ENCODE measurements at places on chromosomes 2 and 18. TPM values are rescaled to one million over a fixed set of nuclear protein-coding genes. Genes with fewer than 3 reads are reported as not detected.

GRCh38 chr2:205428811-205429210, 253.5 kb upstream of the NRP2 start:
- no peaks in the 10 kb centered on the region for H3K27me3 ChIP-seq
- H3K4me1 ChIP-seq: no peaks in the 10 kb centered on the region
- H3K27ac ChIP-seq: no peak overlapping the region
- H3K4me3 ChIP-seq: no peak overlapping the region
- DNase-seq: no peak

DNA sequence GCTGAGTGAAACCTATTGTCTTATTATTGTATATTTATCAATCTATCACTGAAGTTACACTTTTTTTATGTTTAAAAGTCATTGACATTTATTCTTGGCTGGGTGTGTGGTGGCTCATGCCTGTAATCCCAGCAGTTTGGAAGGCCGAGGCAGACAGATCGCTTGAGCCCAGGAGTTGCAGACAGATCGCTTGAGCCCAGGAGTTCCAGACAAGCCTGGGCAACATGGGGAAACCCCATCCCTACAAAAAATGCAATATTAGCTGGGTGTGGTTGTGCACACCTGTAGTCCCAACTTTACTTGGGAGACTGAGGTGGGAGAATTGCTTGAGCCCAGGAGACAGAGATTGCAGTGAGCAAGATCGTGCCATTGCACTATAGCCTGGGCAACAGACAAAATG, 97.8 kb downstream of the EPC2 start:
- H3K36me3 ChIP-seq: no peaks in the 10 kb centered on the region
- H3K4me3 ChIP-seq: no peak overlapping the region
- peaks cover 17% of the 10 kb centered on the region for H3K4me1 ChIP-seq
- no peaks in the 10 kb centered on the region for H3K27me3 ChIP-seq
- no peak for DNase-seq

DNA sequence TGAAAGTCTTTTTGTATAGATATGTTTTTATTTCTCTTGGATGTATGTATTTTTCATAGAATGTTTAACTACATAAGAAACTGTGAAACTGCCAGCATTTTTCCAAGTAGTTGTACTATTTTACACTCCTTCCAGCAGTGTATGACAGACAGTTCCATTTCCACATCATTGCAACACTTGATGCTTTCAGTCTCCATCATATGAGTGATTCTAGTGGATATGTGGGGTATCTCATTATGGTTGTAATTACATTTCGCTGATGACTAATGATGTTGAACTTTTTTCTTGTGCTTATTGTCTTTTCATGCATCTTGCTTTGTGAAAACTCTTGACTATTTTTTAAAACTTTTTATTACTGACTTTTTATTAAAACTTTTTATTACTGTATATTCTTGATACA, 101.4 kb downstream of the ARHGAP28 start:
- DNase-seq: no peak
- no peak overlapping the region for H3K4me3 ChIP-seq
- no peak overlapping the region for H3K27ac ChIP-seq
- no peaks in the 10 kb centered on the region for H3K36me3 ChIP-seq

- no peaks in the 10 kb centered on the region for H3K27me3 ChIP-seq
- no peak overlapping the region for H3K4me3 ChIP-seq
- no peak for DNase-seq
- no peaks in the 10 kb centered on the region for H3K4me1 ChIP-seq
Observed at GRCh38 chr2:74072565-74072964, 75.1 kb downstream of the BOLA3 start.

GRCh38 chr2:187075199-187075635, 226.2 kb upstream of the ZSWIM2 start:
- no peak overlapping the region for H3K4me3 ChIP-seq
- no peak for DNase-seq
- no peaks in the 10 kb centered on the region for H3K27me3 ChIP-seq
- no peaks in the 10 kb centered on the region for H3K4me1 ChIP-seq
- no peak overlapping the region for H3K27ac ChIP-seq
- H3K36me3 ChIP-seq: no peaks in the 10 kb centered on the region

GRCh38 chr2:178584666-178585065, 104.4 kb downstream of the PLEKHA3 start:
- H3K27ac ChIP-seq: no peak overlapping the region
- DNase-seq: no peak
- H3K36me3 ChIP-seq: peaks cover 10% of the 10 kb centered on the region
- no peaks in the 10 kb centered on the region for H3K27me3 ChIP-seq
- H3K4me3 ChIP-seq: no peak overlapping the region

- H3K36me3 ChIP-seq: peaks cover 13% of the 10 kb centered on the region
- H3K4me3 ChIP-seq: no peak overlapping the region
- H3K27ac ChIP-seq: no peak overlapping the region
- no peak for DNase-seq
- no peaks in the 10 kb centered on the region for H3K4me1 ChIP-seq
- no peaks in the 10 kb centered on the region for H3K27me3 ChIP-seq
Observed at GRCh38 chr2:208311321-208311720, 45.3 kb downstream of the PIKFYVE start.

- no peak overlapping the region for H3K4me3 ChIP-seq
- no peak for DNase-seq
- no peaks in the 10 kb centered on the region for H3K36me3 ChIP-seq
- H3K27ac ChIP-seq: no peak overlapping the region
- peaks cover 33% of the 10 kb centered on the region for H3K4me1 ChIP-seq
Observed at GRCh38 chr18:79573921-79574491, 105.6 kb upstream of the CTDP1 start.

- H3K27me3 ChIP-seq: no peaks in the 10 kb centered on the region
- DNase-seq: no peak
- H3K4me3 ChIP-seq: no peak overlapping the region
- no peak overlapping the region for H3K27ac ChIP-seq
- no peaks in the 10 kb centered on the region for H3K36me3 ChIP-seq
Observed at GRCh38 chr2:21928292-21928691, 804.5 kb downstream of the TDRD15 start.

- H3K4me3 ChIP-seq: no peak overlapping the region
Observed at GRCh38 chr18:55018602-55019001, 59.3 kb upstream of the CCDC68 start.

DNA sequence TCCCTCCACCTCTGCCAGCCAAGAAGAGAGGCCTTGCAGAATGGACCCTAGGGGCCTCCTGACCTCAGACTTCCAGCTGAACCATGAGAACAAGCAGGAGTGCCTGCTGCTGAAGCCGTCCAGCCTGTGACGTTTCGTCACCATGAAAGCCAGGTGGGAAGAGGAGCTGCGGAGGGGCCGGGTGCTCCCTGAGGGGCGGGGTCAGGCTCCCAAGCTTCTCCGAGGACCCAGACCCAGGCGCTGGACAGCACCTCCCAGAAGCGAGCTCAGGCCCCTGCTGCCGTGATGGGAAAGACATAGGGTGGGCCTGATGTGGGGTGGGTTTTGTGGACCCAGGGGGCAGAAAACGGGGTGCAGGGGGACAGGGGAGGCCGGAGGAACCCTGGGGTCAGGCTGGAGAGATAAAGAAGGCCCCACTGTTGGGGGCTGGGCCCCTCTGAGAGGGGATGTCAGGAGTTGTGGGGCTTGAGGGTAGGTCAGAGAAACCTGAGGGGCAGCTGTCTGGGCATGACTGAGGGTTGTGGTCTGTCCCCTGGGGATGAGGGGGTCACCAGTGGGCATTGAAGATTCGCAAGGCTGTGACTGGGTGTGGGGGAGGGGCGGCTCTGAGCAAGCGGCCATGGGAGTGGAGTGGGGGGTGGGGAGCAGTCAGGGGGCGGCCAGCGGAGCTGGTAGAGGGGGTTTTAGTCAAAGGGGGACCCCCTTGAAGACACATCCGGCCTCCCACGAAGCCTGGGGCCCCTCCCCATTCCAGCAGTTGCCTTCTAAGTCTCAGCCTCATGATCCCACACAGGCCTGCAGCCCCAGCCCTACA, 73.4 kb upstream of the ODC1 start:
- no peak overlapping the region for H3K4me3 ChIP-seq
- H3K27ac ChIP-seq: no peak overlapping the region
- DNase-seq: no peak
- no peaks in the 10 kb centered on the region for H3K4me1 ChIP-seq
- no peaks in the 10 kb centered on the region for H3K36me3 ChIP-seq
- H3K27me3 ChIP-seq: no peaks in the 10 kb centered on the region

GRCh38 chr2:157935378-157935906, 59.3 kb upstream of the ACVR1 start:
- no peak overlapping the region for H3K4me3 ChIP-seq
- H3K4me1 ChIP-seq: no peaks in the 10 kb centered on the region
- no peak for DNase-seq
- no peaks in the 10 kb centered on the region for H3K36me3 ChIP-seq

- peak overlapping the region; percentile 56 for H3K27ac ChIP-seq
- no peaks in the 10 kb centered on the region for H3K27me3 ChIP-seq
- no peak for DNase-seq
- peaks cover 28% of the 10 kb centered on the region for H3K4me1 ChIP-seq
- no peaks in the 10 kb centered on the region for H3K36me3 ChIP-seq
- no peak overlapping the region for H3K4me3 ChIP-seq
Observed at GRCh38 chr2:29011418-29012060, 30.4 kb downstream of the TOGARAM2 start.

DNA sequence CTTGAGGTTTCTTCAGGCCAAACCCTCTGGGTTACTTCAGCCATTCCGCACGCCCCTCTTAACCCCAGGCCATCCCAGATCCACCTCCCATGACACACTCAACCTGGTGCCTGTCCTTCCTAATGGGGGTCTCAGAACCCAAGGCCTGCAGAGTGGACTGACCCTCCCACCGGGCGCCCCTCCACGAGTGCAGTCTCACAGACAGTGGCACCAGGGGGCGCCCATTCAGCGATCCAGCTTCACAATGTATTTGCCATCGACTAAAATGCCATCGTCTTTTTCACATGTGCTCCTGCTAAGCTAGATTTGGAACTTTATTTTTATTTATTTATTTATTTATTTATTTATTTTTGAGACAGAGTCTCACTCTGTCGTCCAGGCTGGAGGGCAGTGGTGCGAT, 38.5 kb downstream of the INPP5D start:
- H3K4me1 ChIP-seq: no peaks in the 10 kb centered on the region
- no peaks in the 10 kb centered on the region for H3K27me3 ChIP-seq
- no peak for DNase-seq
- no peak overlapping the region for H3K27ac ChIP-seq

- H3K27me3 ChIP-seq: no peaks in the 10 kb centered on the region
- no peak for DNase-seq
- no peak overlapping the region for H3K4me3 ChIP-seq
- H3K27ac ChIP-seq: no peak overlapping the region
Observed at GRCh38 chr2:238302087-238302486, 13.7 kb upstream of the PER2 start.

GRCh38 chr2:3742743-3743508, 39.6 kb downstream of the DCDC2C start:
- no peak overlapping the region for H3K4me3 ChIP-seq
- H3K4me1 ChIP-seq: no peaks in the 10 kb centered on the region
- no peaks in the 10 kb centered on the region for H3K36me3 ChIP-seq
- H3K27me3 ChIP-seq: no peaks in the 10 kb centered on the region
- H3K27ac ChIP-seq: no peak overlapping the region

DNA sequence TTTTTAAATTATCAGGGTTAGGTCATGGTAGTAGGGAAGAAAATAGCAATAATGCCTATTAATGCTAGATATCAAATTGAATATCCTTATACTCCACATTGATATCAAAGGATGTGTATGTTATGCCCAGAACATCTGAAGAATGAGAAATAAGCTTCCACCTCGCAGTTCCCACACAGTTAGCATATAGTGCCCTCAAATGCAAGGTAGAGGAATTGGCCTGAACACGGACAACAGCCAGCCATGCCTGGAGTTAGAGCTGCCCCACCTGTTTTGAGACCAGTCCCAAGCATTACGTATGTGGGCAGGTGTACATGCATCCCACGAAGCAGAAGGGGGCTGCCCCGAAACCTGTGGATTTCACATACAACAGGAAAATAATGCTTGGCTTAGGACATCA, 79.6 kb downstream of the SUMO1 start:
- no peaks in the 10 kb centered on the region for H3K4me1 ChIP-seq
- H3K27ac ChIP-seq: no peak overlapping the region
- H3K27me3 ChIP-seq: no peaks in the 10 kb centered on the region
- no peaks in the 10 kb centered on the region for H3K36me3 ChIP-seq

DNA sequence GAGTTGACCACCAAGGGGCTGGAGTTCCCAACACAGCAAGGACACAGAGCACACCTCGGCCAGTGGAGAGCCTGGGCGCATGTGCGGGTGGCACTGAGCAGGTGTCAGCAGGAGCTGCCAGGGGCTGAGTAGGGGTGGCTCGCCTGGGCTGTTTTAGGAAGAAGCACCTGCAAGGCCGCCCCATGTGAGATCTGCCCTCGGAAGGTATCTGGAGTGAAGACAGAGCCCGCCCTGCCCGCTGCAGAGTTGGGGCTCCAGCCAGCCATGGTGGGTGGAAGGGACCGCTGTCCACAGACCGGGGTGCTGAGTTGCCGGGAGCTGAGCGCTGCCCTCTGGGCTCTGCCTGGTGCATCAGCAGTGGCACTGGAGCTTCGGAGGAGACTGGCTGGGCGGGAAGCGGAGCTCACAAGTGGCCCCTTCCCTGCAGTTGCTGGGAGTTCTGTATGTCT, 35.2 kb downstream of the MTERF4 start:
- H3K4me3 ChIP-seq: no peak overlapping the region
- peaks cover 21% of the 10 kb centered on the region for H3K4me1 ChIP-seq
- peak; percentile 81 for DNase-seq
- H3K36me3 ChIP-seq: no peaks in the 10 kb centered on the region
- H3K27ac ChIP-seq: no peak overlapping the region

DNA sequence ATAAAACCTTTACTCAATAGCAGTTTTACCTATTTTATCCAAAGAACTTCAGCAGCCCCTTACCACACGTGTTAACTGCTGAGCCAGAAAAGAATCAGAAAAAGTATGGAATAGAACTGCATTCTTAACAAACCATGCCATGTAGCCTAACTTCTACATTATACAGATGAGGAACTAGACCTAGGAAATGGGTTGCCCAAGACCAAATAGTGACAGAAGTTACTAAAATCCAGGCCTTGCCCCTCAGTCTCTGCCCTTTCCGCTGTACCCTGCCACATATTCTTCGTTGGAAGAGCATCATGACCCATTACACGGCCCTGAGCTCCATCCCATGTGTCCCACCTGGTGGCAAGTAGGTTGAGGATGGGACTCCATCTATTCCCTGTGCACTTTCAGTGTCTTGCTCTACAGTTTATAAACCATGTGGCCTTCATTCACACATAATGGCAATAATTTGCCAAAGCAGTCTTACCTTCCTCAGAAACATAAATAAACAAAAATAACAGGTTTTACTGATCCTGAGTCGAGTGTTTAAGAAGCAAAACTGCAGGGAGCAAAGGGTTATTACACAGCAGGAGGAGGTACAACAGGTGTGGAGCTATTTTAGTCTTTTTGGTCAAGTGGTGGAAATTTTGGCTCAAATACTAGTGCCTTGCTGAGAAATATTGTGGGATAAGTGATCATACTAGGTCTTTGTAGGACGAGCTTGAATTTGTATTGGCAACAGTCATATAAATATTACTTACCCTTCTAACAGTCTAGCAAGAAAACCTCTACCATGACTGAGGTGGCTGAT, 46.5 kb downstream of the HNRNPLL start:
- H3K36me3 ChIP-seq: no peaks in the 10 kb centered on the region
- no peaks in the 10 kb centered on the region for H3K4me1 ChIP-seq
- no peak overlapping the region for H3K4me3 ChIP-seq
- no peak for DNase-seq
- H3K27ac ChIP-seq: no peak overlapping the region

The MLPH gene
- total RNA-seq: 34.6 TPM

The NCOA1 gene
- total RNA-seq: 48.4 TPM

The ASB18 gene
- not detected for total RNA-seq

The MYO1B gene
- total RNA-seq: 43.7 TPM

The POTEI gene
- total RNA-seq: not detected

The COL6A3 gene
- 315 TPM for total RNA-seq

The C2orf15 gene
- not detected for total RNA-seq

The C1QL2 gene
- not detected for total RNA-seq

The TCF23 gene
- 7.4 TPM for total RNA-seq

The UGT1A4 gene
- total RNA-seq: 0.98 TPM

The POTEC gene
- total RNA-seq: not detected

The SLC30A3 gene
- total RNA-seq: 1.2 TPM

The LIMS3 gene
- total RNA-seq: 2.2 TPM

The GREB1L gene
- total RNA-seq: 0.98 TPM
